ENCODE measurements at places on chromosomes 2 and 18.

DNA sequence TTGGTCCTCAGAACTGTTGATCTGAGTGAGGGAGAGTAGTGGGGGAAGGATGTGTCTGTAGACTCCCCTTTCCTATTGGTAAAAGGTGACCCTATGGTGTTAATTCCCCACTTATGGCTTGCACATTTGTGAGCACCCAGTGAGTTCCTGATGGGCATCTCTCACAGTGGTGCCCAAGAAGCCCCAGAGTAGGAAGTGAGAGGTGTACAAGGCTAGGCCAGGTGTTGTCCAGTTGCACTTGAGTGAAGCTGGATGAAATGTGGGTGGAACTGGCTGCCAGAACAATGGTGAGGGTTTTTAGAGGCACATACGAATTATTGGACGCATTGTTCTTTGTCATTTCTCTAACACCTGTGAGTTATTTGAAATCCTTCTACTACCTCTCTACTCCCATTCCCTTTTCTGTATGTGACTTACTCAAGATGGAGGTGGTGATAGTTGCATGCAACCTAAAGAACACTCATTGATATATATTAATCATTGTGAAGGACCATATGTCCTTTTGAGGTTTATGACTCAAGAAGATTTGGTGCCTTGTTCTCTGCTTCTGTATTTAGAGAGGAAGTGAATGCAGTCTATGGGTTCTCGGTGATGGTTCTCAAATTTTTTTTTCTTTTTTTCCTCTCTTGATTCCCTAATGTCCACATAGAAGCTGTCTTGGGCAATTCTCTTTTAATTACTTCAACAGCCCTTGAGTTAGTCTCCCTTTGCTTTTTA lies 162.7 kb downstream of the FSHR start:
- no peak for DNase-seq

GRCh38 chr18:62788876-62789275 lies 73.5 kb downstream of the PHLPP1 start:
- peak; percentile 71 for DNase-seq

- no peak for DNase-seq
Observed at GRCh38 chr18:49168281-49168985, 217.7 kb upstream of the SMAD7 start.

GRCh38 chr2:40488927-40489677 lies 37.2 kb upstream of the SLC8A1 start:
- peak; percentile 44 for DNase-seq

DNA sequence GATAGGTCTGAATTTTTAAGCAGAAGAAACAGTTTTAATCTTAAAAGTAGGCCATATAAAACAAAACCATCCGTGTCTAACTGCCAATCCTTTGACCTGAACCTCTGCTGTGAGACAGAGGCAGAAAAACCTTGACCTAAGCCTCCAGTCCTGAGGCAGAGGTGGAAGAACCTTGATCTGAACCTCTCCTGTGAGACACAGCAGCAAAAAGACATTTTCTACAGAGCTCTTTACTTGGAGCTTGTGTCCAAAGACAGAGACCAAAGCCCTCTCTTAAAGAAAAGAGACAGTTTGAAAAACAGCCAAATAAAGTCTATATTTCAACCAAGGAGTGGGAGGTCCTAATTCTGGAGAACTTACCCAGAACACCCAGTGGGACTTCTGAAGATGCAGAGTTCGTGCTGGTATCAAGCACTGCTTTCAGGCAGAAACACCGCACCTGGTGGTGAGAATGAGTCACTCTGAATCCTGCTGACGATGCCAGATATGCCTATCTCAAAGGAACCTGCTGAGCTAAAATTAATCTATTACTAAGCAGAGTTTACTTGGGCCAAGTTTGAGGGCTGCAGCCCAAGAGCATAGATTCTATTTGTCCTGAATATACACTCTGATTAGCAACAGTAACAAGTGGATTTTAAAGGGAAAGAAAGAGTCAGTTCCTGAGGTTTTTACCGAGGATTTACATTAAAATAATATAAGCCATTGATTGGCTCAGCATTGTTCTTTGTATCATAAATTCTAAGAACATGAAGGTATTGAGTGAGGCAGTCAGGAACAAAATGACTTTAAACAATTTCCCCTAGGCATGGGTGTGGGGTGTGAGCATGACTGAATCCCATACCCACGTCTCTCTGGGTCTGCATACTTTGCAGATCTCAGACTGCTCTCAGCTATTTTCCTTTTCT lies 806.4 kb downstream of the TRIB2 start:
- peak; percentile 60 for DNase-seq

DNA sequence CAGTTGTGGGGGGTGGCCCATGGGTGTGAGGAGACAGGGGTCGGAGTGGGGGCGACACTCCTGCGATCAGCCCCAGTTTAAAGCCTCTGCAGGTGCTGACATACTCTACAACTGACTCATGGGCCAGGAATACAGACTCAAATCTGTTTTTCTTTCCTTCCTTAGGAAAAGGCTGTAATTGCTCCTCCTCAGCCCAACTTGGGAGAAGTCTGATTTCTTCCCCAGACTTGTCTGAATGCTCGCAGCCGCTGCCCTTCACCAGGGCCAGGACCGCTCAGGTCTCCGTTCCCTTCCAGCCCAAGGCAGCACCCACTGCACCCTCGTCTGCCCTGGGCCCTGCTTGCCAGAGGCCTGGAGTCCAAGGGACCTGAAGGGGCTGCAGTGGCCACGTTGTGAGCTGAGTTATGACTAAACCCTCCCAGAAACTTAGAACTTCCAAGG lies 41.3 kb downstream of the RHOB start:
- DNase-seq = peak; percentile 39

DNA sequence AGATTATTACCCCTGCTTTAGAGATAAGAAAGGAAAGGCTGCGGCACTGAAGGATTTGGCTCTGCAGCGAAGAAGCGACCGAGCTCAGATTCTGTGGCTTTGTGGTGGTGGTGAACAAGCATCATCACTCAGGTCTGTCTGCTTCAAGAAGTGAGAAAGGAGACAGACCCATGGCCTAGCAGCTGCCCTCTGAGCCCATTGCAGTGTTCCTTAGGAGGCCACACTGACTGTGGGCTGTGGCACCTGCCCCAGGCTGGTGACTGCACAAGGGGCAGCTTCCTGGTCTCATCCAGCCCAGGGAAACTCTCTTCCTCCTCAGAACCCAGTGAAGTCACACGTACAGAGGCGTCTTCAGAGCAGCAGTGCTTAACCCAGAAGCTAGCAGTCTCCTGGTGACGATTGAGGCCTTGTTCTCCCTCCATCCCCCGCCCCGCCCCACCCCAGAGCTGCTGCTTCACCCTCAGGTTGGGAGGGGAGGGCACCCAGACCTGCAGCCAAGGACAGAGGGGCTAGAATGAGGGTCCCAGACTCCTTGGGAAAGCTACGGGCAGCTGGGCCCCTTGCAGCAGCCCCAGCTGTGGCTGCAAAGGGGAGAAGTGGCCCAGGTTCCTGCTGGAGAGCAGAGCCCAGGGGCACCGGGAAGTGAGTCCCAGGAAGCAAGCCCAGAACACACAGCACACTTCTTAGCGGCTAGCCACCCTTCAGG lies 22.2 kb downstream of the BIN1 start:
- peak; percentile 37 for DNase-seq

- DNase-seq = no peak
Observed at GRCh38 chr2:85892216-85892944, 3.6 kb upstream of the ST3GAL5 start.

DNA sequence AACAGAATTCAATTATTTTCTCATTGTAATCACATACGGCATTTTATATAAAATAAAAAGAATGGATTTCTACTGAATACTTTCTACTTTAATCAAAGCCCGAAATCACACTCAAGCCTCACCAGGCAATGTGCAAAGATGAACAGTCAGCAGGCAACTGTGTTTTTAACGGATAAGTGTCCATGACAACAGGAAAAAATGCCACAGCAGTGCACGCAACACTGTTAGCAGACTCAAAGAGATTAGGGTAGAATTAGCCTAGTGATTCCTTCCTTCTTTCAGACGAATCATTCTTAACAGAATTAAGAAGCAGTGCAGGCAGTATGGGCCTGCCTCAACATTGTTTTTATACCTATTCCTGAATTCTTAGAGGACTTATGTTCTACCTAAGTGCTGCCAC lies 135.6 kb downstream of the CDH2 start:
- DNase-seq = peak; percentile 82

DNA sequence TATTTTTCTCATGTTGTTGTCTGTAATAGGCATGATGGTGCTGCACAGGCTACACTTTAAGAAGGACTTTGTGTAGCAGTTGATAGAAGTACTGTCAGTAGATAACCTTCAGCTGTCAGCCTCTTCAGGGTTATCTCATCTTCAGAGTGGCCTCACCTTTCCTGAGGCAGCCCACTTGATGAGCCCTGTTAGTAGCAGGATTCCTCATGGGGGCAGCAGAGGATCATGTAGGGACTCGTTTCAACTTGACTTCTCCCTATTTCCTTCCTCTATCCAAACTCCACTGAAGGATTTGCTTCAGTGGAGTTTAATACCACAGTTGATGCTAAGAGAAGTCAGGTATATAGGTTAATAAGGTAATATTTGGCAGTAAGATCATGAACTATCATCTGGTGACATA lies 530.3 kb upstream of the FSIP2 start:
- peak; percentile 50 for DNase-seq

DNA sequence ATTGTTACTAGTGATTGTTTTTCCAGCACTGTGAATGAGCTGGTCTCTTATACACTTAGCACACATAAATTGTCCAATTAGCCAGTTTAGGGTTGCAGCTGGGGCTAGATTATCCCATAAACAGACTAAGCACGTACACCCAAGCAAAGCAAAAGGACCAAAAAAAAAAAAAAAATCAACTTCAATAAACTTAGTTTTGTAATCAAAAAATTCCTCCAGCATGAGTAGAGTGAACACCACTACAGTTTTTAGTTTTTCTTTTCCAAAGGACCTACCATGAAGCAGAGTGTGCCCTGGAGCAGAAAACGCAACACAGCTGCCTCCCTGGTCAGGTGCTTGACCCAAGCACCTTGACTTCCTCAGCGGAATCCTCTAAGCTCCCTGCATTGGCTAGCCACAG lies 249.4 kb upstream of the SLC14A2 start:
- peak; percentile 15 for DNase-seq

DNA sequence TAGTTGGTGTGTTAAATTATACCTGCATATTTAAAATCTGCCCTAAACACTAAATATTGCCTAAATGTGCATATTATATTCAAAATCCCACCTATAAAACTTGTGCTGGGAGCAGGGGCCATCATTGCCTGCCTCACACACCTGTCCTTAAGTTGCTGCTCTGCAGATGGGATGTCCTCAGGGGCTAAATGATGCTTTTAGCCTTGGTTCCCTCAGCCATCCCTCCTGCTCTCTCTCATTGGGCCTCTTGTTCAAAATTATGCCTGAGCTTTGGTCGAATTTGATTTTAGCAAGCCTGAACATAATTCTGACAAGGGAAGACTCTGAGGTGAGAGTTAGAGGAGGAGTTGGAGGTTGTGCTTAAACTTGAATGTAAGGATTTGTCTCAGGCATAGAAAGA lies 318.3 kb upstream of the RAB12 start:
- DNase-seq = no peak

GRCh38 chr2:24245986-24246776 lies 71.3 kb downstream of the FAM228A start:
- DNase-seq = no peak

DNA sequence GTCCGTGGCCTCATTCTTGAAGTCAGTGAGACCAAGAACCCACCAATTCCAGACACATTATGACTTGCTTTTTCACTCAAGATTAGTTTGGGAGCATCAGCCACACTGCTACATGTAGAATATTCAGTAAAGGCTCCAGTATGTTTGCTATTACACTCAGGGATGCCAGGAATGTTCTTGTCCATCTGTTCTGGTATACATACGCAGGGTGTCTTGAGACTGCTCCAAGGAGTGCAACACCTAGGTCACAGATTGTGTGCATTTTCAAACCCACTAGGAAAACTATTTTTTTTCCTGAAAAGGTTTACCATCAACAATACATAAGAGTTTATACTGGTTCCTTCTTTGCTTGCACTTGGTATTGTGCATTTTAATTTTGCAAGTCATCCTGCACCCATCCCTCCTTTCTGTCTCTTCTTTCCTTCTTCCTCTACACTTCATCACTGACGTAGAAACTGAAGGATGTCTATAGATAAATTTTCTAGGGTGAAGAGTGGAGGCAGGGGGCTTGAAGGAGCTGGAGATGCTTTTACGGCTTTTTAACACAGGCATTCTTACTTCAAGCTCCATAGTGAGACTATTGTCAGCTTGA lies 35.3 kb upstream of the MAP2 start:
- DNase-seq = no peak

- DNase-seq = no peak
Observed at GRCh38 chr2:169237286-169237685, 125.0 kb downstream of the LRP2 start.

- no peak for DNase-seq
Observed at GRCh38 chr2:206045251-206045650, 40.7 kb downstream of the INO80D start.

DNA sequence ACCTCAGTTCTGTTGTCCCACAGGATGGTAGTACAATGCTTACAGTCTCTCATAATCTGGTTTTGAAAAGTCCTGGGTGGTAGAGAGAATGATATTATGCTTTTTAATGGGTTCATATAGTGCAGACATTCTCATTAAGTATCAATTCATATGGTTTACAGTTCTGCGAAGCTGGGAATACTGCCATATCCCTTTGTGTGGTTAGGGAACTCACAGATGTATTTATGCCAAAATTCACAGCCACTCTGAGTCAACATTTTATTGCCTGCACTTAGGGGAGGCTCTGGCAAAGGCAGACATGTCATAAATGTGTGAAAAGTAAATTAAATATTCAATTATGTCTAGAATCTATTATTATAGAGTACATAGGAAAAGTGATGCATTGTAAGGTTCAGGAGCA lies 808.2 kb downstream of the SUCLG1 start:
- peak; percentile 2 for DNase-seq

DNA sequence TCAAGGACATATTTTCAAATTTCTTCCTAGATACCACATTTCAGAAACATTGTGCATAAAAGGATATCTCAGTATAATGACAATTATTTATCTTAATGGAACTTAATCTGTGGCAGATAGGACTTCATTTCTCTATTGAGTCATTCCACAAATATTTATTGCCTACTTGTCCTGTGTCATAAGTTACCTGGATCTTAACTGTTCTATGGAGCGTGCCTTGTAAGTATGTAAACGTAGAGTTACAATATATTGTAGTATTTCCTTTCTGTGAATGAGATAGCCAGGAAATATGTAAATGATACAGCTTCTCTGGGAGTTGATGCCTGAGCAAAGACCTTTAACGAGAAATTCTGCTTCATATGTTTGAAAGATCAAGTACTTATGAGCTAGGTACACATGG lies 2.5 kb downstream of the AGFG1 start:
- DNase-seq = no peak

- no peak for DNase-seq
Observed at GRCh38 chr18:27301615-27302378, 116.7 kb upstream of the CHST9 start.
